Urinary bladder (tissue), 4 donors: ENCODE measurements at places on chromosomes 1 and 21. TPM values are rescaled to one million over a fixed set of nuclear protein-coding genes. Genes with fewer than 3 reads are reported as not detected.
A peak's percentile ranks its signal among the peaks of the same experiment; 100 is the strongest.

DNA sequence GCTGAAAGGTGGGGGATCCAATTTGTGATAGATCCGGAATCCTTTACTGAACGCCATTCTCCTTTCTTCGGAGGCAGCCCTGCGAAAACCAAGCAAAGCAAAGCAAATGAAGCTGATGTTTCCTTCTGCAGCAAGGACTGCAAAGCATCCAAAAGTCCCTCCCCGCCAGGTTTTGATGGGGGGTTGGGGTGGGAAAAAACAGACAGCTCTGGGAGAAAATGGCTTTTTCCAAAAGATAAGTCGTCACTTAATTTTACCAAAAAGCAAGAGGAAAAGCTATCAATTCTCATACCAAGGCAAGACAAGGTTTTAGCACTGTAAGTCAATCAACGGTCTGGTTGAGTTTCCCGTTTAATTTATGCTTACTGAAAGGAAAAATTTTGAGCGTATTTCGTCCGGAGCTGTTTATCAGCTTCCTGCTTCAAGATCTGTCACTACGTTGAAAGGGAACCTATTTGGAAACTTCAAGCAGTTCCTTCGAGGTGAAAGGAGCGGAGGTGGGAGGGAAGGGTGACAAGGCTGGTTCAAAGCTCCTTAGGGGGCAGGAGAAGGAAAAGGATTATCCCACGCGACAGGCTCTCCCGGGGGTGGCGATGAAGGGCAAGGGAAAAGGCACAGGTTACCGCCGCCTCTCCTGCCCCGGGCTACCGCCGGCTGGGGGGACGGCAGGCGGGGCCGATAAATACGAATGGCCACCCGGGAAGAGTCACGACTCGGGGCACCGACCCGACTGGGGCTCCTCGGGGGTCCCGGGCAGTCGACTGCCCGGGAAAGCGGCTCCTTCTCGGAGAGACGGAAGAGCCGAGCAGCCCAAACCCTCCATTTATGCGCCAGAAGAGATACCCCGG lies 750 bp downstream of the SYNJ1 start:
- DNase-seq: peak; percentile 11

- no peak for DNase-seq
Observed at GRCh38 chr1:77044133-77044849, 174.9 kb downstream of the PIGK start.

- DNase-seq: no peak
Observed at GRCh38 chr1:95245029-95245428, 11.0 kb downstream of the RWDD3 start.

GRCh38 chr1:184146202-184146601 lies 94.7 kb downstream of the TSEN15 start:
- DNase-seq: no peak

DNA sequence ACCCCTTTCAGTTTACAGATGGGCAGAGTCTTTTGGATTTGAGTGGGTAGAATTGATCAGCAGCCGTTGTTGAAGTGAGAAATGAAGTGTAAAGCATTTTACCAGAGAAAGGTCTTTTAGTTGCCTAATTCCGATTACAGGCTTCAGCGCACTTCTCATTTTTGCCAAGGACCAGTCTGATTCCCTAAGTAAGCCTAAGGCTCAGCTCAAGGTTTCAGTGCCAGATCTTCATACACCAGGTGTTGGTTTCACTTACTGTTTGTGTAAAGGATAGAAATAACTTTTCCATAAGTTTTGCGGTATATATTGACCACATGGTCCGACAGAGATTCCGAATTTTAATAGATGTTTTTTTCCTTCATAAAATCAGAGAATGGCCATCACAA lies 83.9 kb upstream of the BMP8A start:
- no peak for DNase-seq

DNA sequence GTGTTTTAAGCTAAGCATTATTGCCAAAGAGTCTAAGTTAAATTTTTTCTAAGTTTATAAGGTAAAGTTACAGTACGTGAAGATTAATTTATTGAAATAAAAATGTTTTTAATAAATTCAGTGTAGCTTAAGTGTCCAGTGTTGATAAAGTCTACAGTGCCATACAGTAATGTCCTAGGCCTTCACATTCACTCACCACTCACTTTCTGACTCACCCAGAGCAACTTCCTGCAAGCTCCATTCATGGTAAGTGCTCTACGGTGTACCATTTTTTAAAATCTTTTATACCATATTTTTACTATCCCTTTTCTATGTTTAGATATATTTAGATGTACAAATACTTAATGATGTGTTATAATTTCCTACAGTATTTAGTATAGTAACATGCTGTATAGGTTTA lies 173.2 kb downstream of the CACNA1E start:
- DNase-seq: no peak

DNA sequence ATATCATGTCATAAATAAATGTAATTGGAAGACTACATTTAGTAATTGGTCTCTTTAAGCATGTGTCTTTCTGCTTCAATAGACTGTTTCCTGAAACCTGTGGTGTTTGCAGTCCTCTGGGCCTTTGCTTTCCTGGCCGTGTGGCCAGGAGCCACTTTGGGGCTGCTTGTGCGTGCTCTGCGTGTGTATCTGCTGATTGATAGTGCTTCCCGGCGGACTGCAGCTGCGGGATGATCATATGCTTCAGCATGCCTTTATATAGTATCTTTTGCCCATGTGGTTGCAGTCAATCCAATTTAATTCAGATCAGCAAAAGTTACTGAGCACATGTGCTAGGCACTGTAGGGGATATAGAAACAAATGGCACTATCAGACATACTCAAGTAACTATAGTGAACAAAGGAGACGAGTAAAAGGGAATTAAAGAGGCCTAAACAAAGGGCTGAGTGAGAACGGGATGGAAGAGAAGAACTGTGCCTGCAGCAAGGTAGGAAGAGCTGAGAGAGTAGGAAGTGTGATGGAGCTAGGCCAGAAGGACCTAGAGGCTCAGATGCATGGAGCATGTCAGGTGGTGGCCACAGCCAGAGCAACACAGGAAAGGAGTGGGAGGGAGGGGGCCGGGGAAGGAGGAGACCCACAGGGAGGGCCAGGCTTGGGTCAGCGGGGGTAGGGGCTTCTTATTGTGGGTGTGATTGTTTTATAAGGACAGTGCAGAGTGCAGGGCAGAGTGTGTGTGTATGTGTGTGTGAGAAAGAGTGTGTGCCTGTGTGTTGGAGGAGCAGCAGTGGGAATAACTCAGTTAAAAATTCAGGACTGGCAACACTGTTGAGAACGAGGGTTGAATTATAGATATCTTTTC lies 27.2 kb upstream of the TTF2 start:
- DNase-seq: no peak

DNA sequence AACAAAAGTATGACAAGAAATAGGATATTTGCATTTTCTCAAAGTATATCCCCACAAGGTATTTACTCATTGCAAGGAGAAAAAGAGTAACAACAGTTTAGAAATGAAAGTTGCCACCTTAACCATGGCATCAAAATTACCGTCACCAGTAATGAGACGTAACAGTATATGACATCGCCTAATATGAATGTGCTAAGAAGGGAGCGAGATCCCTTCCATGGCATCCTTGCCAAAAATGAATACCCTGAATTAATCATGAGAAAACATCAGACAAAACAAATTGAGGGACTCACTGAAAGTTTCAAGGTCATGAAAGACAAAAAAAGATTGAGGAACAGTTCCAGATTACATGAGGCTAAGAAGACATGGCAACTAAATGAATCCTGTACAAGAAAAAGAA lies 78.9 kb upstream of the MROH9 start:
- no peak for DNase-seq

DNA sequence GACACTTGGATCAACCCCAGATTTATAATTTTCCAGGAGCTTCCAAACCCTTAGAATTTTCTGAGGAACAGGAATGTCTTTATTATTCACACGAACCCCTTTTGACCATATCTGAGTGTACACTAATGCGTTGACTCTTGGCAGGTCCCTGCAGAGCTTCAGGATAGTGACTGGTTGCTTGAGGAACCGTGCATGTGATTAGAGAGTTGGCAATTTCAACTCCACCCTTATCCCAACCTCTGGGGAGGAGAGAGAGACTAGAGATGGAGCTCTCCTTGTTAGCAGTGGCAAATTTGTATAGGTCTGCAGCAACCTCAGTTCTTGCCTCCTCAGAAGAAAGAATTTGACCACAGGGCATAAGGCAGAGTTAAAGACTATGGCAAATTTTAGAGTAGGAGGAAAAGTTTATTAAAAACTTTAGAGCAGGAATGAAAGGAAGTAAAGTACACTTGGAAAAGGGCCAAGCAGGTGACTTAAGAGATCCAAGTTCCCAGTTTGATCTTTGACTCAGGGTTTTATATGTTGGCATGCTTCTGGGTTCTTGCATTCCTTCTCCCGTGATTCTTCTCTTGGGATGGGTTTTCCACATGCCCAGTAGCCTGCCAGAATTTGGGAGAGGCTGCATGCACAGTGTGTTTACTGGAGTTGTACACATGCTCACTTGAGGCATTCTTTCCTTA lies 93.8 kb upstream of the ETV3 start:
- no peak for DNase-seq

DNA sequence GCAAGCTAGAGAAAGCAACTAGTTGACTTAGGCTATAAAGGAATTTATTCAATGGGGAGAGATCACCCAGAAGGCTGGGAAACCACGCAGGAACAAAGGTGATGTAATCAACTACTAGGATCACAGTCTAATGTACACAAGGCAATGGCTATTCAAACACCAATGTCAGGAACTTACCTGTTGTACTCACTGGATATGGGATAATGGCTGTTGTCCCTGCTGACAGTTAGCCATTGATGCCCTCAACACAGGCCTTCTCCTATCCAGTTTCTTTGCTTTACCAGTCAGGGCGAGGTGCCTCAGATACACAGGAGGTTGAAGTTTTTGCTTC lies 32.3 kb downstream of the C21orf91 start:
- no peak for DNase-seq

DNA sequence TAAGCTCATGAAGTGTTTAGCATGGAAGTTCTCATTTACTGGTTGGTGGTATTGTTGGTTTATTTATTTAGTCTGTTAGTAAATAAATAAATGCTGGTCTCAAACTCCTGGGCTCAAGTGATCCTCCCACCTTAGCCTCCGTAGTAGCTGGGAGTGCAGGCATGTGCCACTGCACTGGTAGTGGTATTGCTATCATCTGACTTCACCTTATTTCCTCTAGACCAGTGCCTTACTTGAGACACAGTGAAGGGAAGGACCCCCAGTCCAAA lies 1.4 kb upstream of the SLC2A1 start:
- DNase-seq: no peak

Gene TTC39A
- total RNA-seq: 4.1 TPM

Gene TCEA3
- total RNA-seq: 44.8 TPM

Gene TFF1
- total RNA-seq: not detected
